Upper lobe of left lung (tissue), 6 donors: ENCODE measurements at places on chromosomes 7 and 10. TPM values are rescaled to one million over a fixed set of nuclear protein-coding genes. Genes with fewer than 3 reads are reported as not detected.

- no peaks in the 10 kb centered on the region for H3K27me3 ChIP-seq
- H3K4me1 ChIP-seq, result no peaks in the 10 kb centered on the region
- no peaks in the 10 kb centered on the region for H3K36me3 ChIP-seq
- peak; percentile 15 for DNase-seq
- H3K27ac ChIP-seq, result no peak overlapping the region
- no peak overlapping the region for H3K4me3 ChIP-seq
Observed at GRCh38 chr10:6530211-6530840, 49.8 kb downstream of the PRKCQ start.

GRCh38 chr10:61835069-61835945, 66.2 kb upstream of the ARID5B start:
- no peaks in the 10 kb centered on the region for H3K27me3 ChIP-seq
- H3K4me3 ChIP-seq, result no peak overlapping the region
- peak overlapping the region; percentile 36 for H3K27ac ChIP-seq
- H3K36me3 ChIP-seq, result no peaks in the 10 kb centered on the region
- DNase-seq, result no peak

- no peaks in the 10 kb centered on the region for H3K36me3 ChIP-seq
- H3K27me3 ChIP-seq, result no peaks in the 10 kb centered on the region
Observed at GRCh38 chr7:106717254-106717954, 56.4 kb upstream of the CCDC71L start.

DNA sequence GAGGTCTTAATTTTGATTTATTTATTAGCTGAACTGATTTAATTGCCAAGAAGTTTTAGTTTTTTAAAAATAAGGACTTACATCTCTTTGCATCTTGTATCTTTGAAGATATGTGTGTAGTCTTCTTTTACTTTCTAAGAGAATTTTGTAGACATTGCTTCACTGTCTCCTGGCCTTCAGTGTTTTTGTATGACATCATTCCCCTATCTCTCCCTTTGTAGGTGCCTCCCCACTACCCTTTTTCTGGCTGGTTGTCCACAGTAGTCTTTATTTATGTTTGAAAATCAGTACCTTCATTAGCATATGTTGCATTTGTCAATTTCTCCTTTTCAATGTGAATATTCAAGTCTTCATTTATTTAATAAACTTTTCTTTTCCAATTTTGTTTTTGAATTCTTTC, 64.1 kb upstream of the RAB18 start:
- H3K4me3 ChIP-seq, result no peak overlapping the region
- no peak for DNase-seq
- H3K27me3 ChIP-seq, result no peaks in the 10 kb centered on the region
- H3K27ac ChIP-seq, result no peak overlapping the region

The TMEM176A gene
- total RNA-seq, result 67.9 TPM

The GDF10 gene
- 8.4 TPM for total RNA-seq
